Hematopoietic multipotent progenitor cell treated with erythropoietin and hydrocortisone succinate and interleukin-3 and kit ligand, for 8 days (in vitro differentiated cells): ENCODE measurements at places on chromosomes 7 and 10.
A peak's percentile ranks its signal among the peaks of the same experiment; 100 is the strongest.

DNA sequence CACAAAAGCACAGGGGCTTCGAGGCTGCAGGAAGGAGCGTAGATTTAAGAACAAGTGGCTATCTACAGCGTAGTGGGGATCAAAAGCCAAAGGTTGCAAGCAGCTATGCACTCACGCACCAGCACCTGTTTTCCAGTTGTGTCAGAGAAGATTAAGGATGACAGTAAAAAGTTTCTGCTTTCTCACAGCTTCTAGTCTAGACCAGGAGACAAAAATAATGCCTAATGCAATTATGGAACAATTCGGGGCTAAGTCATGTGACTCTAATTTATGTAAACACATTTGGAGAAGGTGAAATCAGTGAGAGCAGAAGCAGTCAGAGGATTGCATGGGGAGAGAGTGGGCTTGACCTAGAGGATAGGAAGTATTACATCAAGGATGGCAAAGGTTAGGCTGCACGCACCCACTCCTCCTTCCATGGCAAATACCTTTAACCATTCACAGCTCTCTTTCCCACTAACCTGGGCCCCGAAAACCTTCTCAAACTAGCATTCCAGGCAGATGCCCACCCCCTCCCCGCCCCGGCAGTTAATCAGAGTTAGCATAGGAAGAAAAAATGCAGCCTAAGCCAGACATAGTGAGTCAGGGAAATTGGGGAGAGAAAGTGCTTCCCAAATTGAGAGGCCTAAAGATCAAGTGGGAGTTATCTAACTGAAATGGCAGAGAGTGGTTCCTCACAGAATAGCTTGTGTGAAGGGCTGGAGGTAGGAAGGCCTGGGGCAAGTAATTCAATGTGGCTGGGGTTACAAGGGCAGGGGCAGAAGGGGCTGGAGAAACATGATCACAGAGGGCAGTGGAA lies 48.2 kb upstream of the GPAM start:
- DNase-seq: no peak

DNA sequence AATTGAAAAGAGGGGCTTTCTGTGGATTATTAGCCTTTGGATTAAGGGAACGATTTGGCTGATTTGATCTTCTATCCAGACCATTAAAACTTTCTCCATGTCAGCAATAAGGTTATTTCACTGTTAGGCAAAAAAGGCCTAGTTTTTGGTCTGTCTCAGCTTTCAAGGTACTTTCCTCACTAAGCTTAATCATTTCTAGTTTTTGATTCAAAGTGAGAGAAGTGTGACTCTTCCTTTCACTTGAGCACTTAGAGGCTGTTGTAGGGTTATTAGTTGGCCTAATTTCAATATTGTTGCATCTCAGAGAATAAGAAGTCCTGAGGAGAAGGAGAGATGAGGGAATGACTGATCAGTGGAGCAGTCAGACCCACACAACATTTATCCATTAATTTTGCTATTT lies 596.0 kb upstream of the TPK1 start:
- no peak for DNase-seq

GRCh38 chr7:20201380-20201779 lies 15.8 kb downstream of the MACC1 start:
- DNase-seq: no peak

GRCh38 chr10:83990126-83990525 lies 149.2 kb upstream of the GHITM start:
- no peak for DNase-seq

DNA sequence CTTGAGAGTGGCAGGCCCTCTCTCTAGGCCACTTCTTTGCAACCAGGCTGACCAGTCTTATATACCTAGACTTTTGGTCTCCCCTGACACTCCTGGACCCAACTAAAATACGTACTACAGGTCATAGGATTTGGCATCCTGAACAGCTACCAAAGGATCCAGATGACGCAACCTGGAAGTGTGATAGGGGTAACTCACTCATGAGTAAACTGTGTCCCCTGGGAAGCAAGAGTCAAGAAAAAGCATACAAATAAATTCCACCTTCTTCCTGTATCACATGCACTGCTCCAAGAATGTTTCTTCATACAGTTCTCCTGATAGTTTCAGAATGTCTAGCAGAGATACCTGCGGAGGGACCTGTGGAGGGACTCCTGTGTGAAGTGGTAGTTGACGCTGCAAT lies 172.3 kb downstream of the MDFIC start:
- DNase-seq: no peak

DNA sequence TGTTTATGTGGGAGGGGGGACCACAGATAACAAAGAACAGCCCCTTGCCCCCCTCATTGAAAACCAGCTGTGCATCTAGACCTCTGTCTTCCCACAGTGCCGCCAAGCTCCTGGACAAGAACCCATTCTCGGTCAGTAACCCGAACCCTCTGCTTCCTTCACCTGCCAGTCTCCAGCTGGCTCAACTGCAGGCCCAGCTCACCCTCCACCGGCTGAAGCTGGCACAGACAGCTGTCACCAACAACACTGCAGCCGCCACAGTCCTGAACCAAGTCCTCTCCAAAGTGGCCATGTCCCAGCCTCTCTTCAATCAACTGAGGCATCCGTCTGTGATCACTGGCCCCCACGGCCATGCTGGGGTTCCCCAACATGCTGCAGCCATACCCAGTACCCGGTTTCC lies 91.0 kb upstream of the PDCD4 start:
- no peak for DNase-seq

DNA sequence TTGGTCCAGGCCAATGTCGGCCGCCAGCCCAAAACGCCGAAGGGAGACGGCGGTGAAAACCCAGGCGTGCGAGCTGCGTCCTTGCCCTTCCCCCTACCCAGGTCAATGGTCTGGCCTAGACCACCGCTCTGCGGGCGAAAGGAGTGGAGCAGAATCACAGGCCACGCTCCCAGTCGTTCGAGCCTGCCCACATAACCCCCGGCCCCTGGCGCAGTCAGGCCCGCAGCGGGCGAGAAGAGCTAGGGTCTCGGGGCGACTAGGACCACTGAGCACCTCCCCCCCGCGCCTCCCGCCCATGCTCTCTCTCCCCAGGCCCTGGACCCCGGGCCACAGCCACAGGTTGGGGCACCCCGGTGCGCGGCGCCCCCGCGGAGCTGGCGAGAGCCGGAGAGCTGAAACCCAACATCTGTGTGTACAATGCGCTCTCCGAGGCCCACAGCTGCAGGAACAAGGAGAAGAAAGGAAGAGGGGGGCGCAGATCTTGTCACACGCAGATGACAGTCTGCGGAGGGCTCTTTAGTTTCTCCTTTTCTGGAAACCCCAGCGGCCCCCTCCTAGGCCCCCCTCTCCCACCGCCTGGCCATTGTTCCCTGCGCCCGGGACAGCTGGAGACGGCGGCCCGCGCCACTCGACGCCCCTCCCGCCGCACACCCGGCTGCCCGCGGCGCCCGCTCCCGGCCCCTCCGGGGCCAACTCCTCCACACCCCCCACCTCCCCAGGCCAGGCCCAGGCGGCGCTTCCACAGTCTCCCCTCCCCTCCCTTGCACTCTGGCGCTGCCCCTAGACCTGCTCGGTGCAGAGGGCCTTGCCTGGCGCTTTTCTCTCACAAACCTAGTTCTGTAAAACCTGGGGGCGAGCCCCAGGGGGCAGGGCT lies 355.0 kb downstream of the DNAJB6 start:
- no peak for DNase-seq

DNA sequence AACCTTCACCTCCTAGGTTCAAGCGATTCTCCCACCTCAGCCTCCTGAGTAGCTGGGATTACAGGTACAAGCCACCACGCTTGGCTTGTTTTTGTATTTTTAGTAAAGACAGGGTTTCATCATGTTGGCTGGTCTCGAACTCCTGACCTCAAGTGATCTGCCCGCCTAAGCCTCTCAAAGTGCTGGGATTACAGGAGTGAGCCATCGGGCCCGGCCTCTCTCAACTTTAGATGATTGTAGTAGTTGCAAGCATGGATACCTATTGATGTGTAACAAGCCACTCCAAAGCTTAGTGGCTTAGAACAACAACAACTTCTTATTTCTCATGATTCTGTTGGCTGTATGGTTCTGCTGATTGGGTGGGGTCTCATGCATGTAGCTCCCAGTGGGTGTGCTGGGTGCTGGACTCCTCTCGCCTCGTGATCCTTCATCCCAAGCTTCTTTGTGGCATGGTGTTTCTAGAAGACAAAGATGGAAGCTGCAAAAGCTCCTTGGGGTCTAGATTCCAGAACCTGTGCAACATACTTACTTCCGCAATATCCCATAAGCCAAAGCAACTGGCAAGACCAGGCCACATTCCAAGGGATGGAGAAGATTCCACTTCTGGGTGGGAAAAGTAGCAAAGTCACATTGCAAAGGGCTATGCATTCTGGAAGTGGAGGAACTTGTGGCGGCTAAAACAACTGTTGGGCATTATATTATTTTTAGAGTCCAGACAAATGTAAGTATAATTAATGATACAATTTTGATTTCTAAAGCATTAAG lies 37.9 kb downstream of the SKIDA1 start:
- DNase-seq: no peak

GRCh38 chr10:60942788-60943315 lies 1.1 kb downstream of the RHOBTB1 start:
- peak; percentile 56 for DNase-seq

GRCh38 chr7:30963842-30964241 lies at the start of gene GHRHR:
Gene GHRHR (plus strand): TSS chr7:30963953. CDS start chr7:30964069, 116 bp downstream.
- no peak for DNase-seq

GRCh38 chr7:57245206-57245605 lies 113.0 kb upstream of the ZNF479 start:
- DNase-seq: no peak

DNA sequence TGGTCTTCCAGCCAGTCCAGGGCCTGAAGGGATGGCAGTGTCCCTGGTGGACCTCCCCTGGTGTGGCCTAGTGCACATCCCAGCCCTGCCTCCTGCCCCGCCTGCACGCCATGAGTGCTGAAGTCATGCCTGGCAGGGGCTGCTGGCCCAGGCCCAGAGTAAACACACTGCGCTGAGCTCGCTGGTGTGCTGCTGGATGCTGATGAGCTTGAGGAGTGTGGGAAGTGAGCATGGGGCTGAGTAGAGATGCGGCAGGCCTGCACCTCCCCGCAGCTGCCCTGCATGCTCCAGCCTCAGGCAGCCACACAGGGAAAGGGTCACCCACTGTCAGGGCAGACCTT lies 43.2 kb downstream of the HTRA1 start:
- DNase-seq: no peak

GRCh38 chr7:20521243-20521642 lies 94.2 kb upstream of the ABCB5 start:
- no peak for DNase-seq

- DNase-seq: no peak
Measured at GRCh38 chr10:71241830-71242621, 29.7 kb downstream of the UNC5B start.

- DNase-seq: peak; percentile 25
Measured at GRCh38 chr7:106126170-106126938, 14.2 kb upstream of the SYPL1 start.

DNA sequence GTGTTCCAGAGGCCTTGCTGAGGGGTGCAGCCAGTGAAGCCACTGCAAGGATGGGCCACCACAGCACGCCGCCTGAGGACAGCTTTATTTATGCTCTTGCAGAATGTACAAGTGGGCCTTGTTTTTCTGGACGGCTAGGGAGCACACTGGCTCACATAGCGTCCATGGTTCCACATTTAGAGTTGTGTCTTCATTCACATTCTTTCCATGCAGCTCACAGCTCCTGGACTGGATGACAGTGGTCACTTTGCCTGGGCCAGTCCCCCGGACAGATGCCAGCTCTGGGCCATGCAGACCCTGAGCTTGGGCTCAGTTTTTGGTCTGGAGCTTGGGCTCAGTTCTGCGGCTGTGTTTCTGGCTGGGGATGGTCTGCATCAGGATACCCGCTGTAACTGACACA lies 2.6 kb upstream of the C10orf71 start:
- no peak for DNase-seq

GRCh38 chr7:84847038-84847437 lies 339.8 kb downstream of the SEMA3D start:
- no peak for DNase-seq

GRCh38 chr7:128189231-128189930 lies 51.7 kb upstream of the LEP start:
- DNase-seq: no peak

- DNase-seq: no peak
Measured at GRCh38 chr7:46290374-46291049, 369.4 kb upstream of the IGFBP3 start.

DNA sequence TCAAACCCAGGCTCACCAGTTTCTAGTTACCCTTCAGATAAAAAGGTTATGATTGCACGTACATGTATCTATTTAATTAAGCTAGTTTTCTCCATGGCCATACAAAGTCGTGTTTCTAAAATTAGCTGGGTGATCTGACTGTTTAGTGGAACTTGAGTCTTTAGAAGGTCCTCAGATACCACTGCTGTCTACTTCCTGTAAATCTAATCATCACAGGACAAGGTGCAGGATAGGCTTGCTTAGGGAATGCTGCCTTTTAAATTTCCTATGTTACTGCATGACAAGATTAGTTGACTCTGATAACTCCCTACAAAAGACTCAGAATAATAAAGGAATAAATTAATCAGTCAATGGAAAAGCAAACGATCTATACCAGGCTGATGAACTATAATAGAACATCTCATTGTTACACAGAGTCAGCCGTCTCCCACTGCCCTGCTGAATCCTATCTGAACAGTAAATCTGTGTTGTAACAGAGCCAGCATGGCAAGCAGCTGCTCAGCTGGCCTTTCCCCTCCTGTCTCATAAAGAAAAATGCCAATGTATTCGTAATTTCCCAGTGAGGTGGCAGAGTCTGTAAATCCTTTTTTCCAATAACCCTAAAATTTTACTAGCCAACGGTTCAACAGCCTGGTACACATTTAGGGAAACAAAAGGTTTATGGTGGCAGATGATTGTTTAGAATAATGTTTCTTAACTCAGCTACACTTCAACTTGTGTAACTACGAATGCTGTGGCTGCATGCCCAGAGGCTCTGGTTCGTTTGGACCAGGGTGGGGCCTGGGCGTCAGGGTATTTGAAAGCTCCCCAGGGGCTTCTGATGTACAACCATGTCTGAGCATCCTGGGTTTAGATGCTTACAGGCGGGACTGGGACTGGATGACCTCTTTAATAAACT lies 318.0 kb downstream of the PAXIP1 start:
- no peak for DNase-seq

GRCh38 chr7:128201690-128202085 lies 39.4 kb upstream of the LEP start:
- DNase-seq: no peak

DNA sequence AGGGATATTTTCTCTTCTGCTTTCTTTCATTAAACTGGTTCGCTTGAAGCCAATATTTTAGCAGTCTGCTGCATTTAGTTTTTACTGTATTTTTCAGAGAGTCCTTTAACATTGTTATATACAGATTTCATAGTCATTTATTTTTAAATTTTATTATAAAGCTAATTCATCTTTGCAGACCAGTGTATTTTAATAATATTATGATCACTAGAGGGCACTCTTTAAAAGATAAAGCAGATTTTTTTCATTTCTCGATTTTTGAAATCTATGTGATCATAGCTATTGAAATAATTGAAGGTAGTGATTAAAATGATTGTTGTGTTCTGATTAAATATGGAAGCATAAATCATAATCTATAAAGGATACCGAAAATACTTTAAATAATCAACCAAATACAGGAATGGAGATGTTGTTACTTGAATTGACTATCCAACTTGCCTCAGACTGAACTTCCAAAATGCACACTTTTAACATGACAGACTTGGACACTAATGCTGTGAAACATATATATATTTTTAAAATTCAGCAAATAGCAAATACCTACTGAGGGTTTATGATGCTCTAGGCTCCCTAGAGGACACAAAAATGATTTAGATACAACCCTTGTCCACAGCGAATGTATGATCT lies 35.2 kb downstream of the ST7 start:
- no peak for DNase-seq
